ENCODE measurements at places on chromosomes 2 and 18.

DNA sequence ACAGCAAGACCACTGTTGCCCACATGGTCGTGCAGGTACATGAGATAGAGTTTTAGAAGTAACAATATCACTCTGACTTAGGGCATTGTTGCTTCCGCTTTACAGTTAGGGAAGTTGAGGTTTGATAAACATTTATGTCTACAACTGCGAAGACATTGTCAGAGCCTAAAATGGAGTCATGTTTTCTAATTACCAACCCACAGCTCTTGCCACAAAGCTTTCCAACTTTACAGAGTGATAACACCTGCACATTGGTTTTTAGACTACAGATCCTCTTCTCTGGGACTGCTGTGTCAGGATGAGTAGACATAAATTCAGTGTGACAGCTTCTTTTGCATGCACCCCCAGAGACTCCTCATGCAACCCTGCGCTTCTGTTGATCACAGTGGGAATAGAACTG, 119.0 kb downstream of the FEZ2 start:
- DNase-seq: no peak

GRCh38 chr2:82109418-82109817, 1804.9 kb upstream of the LRRTM1 start:
- no peak for DNase-seq

- DNase-seq: no peak
These were observed 99.0 kb upstream of the CTDP1 start for GRCh38 chr18:79580498-79581171.

GRCh38 chr2:72794572-72794971, 31.3 kb downstream of the EXOC6B start:
- DNase-seq: no peak

All from CD4-positive, alpha-beta T cell treated with Interleukin-21 for 1 hour (primary cell).